BE2C (cell line): ENCODE measurements at places on chromosomes 6 and 20.

DNA sequence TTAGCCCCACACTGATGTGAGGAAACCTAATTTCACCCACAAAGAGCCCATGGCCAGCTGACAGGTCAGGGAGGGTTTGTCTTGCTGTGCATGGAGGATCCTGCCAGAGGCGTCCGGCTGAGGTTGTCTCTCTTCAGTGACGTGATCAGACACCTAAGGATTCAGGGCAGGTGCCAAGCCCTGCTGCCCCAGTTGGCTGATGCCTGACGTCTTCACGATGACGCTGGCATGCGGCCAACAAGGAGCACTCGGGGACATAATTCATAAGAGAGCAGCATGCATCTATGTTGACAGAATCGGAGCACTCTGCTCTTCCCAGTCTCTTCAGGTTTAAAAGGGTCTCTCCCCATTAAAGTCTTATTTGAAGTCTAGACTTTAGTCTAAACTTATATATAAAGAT is 47.8 kb downstream of the PSMB1 start:
- peak; percentile 18 for DNase-seq

- DNase-seq: no peak
Observed at GRCh38 chr20:54228841-54229240, 21.0 kb downstream of the PFDN4 start.

DNA sequence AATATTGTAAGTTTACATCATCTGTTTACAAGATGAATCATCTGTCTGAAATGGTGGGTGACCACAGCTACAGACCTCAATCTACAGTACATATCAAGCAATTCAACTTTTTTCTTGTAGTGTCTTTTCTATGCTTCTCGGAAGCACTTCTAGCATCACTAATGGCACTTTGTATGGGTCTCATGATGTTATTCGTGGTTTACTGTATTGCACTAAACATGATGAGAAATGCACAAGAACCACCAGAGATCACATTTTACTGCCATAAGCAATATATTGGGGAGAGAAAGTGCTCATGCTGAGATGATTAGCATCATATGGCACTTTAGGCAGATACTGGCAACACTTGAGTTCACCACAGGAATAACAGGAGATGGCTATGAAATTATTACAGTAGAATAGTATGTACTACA is 15.4 kb upstream of the BTBD3 start:
- no peak for DNase-seq

- no peak for DNase-seq
Observed at GRCh38 chr20:63173552-63174191, 42.3 kb downstream of the YTHDF1 start.

DNA sequence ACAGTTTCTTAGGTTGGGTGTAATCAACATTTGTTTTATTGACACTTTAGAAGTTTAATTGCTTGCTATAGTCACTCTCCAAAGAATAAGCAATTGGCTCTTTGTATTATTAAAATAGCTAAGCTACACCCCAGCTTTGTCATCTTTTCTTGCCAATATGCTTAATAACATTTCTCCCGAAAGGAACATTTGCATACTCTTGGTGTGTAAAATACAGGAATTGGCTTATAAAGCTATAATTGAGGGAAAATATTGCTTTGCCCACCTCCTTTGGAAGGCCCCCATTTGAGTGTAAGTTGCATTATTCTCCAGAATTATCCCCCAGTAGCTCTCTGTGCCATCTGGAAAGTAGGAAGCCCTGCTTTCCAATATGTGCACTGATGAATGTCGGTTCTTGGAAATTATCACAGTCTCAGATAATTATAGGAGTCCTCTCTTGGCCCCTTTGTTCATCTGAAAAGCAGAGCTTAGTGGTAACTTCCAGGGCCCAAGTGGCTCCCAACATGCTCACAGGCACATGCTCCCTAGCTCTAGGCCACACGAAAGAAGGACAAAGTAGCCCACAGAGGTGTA is 92.4 kb upstream of the B3GAT2 start:
- DNase-seq: no peak

DNA sequence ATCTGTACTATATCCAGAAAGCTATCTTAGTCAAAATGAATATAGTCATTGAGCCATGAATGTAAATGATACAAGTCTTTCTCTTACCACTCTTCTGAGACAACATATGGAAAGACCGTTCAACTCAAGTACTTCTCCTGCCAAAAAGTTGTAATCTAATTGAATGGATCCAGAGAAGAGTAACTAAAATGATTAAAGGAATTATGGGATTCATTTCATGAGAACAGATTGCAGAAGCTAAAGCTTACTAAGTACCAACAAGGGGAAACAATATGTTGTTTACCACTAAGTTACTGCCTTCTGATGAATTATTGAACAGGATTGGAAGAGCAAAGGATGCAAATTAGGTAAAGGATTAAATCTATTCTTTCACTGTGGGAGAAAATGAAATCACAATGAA is 2.0 kb upstream of the LGSN start:
- DNase-seq: no peak

GRCh38 chr6:21305893-21306332 is 287.6 kb upstream of the SOX4 start:
- DNase-seq: no peak

DNA sequence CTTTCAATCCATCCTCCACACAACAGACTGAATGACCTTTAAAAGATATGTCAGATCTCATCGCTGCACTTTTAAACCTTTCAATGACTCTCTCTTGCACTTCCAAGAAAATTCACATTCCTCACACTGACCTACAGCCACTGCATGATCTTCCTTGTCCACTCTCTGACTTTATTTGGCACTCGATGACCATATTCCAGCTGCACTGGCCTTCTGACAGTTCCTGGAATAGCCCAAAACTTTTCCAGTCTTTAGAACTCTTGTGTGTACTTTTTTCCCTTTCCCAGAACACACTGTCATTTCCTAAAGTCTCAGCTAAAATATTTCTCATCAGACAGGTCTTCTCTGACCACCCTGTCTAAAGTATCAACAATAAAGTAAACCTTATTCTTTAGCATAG is 174.6 kb downstream of the ADGRG6 start:
- no peak for DNase-seq

DNA sequence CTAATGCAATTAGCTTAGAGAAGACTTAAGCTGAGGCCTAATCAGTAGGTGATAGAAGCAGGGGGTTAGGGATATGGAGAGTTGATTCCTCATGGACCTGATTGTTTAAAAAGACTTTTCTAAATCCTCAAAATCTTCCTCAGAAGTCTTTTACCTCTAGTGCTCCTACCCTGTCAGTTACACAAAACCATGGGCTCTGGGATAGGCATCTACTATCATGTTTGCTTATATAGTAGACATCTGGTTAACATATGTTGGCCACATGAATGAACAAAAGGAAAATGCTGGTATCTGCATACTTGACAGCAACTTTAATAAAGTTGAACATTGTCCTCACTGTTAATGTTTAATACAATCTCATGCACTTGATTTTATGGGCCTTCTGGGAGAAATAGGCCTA is 61.5 kb upstream of the FKBP1C start:
- DNase-seq: no peak

- no peak for DNase-seq
Observed at GRCh38 chr20:945841-946240, 29.7 kb upstream of the ANGPT4 start.

- peak; percentile 85 for DNase-seq
Observed at GRCh38 chr20:44388466-44389023, 33.0 kb downstream of the HNF4A start.

DNA sequence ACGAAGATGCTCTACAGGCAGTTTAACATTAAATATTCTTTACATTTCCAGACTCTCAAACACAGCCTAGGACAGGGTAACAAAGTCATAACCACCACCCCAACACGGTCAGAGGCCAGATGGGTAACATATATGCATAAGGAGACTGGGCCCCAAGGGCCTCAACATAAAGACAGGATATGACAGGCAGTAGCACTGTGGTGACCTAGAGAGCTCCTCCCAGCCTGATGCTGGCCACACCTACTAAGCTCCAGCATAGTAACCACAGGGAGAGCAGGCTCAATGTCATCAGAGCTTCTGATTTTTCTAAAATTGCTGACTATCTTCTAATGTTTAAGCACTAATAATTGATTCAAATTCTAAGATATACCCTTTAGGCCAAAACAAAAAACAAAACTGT is 21.7 kb downstream of the SMLR1 start:
- DNase-seq: no peak

DNA sequence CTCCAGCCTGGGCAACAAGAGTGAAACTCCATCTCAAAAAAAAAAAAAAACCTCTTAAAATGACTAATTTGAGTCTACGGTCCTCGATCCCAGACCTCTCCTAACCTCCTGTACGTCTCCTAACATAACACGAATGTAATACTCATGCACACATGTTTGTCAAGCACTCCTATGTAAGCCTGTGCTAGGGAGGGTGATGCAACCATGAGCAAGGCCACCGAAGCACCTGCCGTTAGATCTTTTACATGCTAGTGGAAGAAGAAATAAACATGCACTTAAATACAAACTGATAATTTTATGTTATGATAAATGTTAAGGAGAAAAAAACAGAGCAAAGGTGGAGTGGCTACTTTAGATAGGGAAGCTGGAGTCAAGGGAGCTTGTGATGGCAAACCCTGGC is 72.3 kb upstream of the BEND3 start:
- DNase-seq: no peak

DNA sequence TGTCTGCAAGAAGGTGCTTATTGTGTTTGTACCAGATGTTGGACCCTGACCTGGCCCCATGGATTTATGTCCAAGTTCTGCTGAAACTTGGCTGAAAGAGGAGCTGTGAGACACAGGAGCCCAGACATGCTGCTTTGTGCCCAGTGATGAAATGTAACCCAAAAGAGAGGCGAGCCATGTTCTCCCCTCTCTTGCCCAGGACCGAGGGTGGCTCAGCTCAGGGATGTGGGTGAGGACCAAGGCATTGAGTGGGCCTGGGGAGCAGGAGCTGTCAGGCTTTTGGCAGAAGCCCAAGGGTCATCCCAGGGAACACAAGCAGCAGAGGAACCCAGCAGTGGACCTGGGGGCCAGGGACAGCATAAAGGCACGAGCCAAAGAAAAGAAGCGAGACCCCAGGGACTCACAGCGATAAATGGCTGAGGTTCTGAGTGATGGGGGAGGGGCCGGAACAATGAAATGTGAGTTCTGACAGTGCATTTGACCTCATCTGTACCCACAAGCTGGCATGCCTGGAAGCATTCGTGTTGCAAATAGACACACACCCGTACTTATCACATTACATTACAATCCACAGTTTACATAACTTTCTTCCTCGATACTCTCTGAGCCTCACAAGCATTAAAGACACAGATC is 363.4 kb upstream of the JARID2 start:
- no peak for DNase-seq

- DNase-seq: no peak
Observed at GRCh38 chr6:169141671-169142537, 111.7 kb downstream of the THBS2 start.

- DNase-seq: no peak
Observed at GRCh38 chr6:23334360-23334759, 765.0 kb downstream of the HDGFL1 start.

DNA sequence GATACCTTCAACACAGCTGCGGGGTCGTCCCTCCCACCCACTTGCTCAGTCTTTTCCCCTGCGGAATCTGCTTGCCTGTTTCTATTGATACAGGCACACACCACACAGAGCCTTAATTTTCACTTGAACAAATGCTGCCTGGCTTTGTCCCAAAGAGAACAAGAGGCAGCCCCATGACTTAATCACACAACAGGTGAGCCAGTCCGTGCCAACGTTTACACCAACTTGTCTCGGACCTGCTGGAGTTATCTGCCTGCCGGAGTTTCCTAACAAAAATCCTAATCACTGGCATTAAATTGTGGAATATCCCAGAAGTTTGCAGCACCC is 186.8 kb upstream of the RREB1 start:
- no peak for DNase-seq

GRCh38 chr6:23308166-23308565 is 738.8 kb downstream of the HDGFL1 start:
- no peak for DNase-seq

- no peak for DNase-seq
Observed at GRCh38 chr6:628766-629165, 28.1 kb downstream of the HUS1B start.

- no peak for DNase-seq
Observed at GRCh38 chr6:6918216-6918983, 189.4 kb upstream of the RREB1 start.

- no peak for DNase-seq
Observed at GRCh38 chr6:81834141-81834681, 81.7 kb upstream of the TENT5A start.

DNA sequence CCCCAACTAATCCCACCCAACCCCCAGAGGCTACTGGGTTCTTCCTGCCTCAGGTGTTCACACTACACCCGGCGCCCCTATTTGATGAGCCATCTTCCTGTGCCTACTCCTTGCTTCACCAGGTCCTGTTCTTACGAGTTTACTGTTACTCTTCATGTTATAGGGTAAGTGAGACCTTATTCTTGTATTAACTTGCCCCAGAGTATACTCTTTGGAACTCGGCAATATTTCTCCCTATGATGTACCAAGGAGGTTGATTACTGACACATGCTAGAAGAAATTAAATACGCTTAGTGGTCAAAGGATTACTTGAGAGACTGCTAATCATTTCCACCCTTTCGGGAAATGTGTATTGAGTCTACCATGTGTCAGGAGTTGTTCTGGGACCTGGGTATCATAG is 8.9 kb downstream of the RING1 start:
- DNase-seq: no peak

GRCh38 chr6:37042150-37042549 is 36.7 kb downstream of the FGD2 start:
- DNase-seq: no peak

GRCh38 chr6:94227741-94228140 is 808.4 kb upstream of the EPHA7 start:
- DNase-seq: no peak

- DNase-seq: no peak
Observed at GRCh38 chr6:42502990-42503389, 51.3 kb upstream of the TRERF1 start.

GRCh38 chr20:44083220-44083933 is 103.6 kb downstream of the JPH2 start:
- peak; percentile 68 for DNase-seq

GRCh38 chr6:56693246-56693607 is 50.5 kb upstream of the DST start:
- no peak for DNase-seq

DNA sequence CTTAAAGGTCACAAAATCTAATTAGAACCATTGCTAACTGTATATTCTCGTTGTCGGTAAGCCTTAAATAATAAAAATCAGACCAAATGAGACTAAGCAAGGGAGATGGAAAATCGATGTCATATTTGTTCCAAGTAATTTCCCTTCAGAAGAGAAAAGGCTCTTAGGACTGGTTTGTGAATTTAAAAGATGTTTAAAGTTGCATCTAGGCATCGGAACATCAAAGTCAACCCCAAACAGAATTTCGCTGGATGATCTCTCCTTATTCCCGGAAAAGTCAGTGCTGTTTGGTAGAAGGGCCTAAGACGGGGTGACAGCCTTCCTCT is 63.8 kb downstream of the NPEPL1 start:
- no peak for DNase-seq
